ENCODE measurements at places on chromosomes 7 and 10.

GRCh38 chr7:132123773-132124172, 452.5 kb downstream of the PLXNA4 start:
- DNase-seq: no peak

- DNase-seq: no peak
These were observed 133.1 kb downstream of the SORCS3 start for GRCh38 chr10:104774234-104774633.

DNA sequence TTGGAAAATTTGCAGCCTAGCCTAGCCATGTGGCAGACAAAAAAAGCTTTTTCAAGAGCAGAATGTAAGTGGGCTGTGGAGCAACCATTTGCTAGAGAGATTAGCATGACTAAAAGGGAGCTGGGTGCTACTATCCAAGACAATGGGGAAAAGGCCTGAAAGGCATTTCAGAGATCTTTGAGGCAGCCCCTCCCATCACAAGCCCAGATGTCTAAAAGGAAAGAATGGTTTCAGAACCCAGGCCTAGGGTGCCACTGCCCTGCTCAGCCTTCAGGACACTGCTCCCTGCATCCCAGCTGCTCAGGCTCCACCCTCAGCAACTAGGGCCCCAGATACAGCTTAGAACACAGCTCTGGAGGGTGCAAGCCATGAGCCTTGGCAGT, 24.7 kb downstream of the PNLIPRP3 start:
- DNase-seq: no peak

- DNase-seq: no peak
These were observed 37.5 kb downstream of the PWWP2B start for GRCh38 chr10:132434405-132435005.

DNA sequence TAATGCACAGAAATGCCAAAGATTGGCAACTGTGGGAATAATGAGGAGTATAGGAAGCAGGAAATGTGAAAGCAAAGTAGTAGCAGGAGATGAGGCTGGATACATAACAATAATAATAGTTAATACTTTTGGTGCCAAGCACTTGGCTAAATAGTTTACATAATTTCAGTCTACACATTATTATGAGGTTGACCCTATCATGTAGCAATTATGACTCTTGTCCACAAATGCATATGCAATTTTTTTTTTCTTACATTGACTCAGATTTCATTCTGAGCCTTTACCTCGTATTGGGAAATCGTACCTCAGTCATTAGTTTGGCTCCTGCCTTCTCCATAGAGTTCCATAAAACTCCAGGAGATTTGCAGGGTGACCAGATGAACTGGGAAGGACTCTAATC, 219.9 kb downstream of the SUGCT start:
- no peak for DNase-seq

- DNase-seq: no peak
These were observed 38.1 kb upstream of the SEPTIN7 start for GRCh38 chr7:35762781-35763180.

DNA sequence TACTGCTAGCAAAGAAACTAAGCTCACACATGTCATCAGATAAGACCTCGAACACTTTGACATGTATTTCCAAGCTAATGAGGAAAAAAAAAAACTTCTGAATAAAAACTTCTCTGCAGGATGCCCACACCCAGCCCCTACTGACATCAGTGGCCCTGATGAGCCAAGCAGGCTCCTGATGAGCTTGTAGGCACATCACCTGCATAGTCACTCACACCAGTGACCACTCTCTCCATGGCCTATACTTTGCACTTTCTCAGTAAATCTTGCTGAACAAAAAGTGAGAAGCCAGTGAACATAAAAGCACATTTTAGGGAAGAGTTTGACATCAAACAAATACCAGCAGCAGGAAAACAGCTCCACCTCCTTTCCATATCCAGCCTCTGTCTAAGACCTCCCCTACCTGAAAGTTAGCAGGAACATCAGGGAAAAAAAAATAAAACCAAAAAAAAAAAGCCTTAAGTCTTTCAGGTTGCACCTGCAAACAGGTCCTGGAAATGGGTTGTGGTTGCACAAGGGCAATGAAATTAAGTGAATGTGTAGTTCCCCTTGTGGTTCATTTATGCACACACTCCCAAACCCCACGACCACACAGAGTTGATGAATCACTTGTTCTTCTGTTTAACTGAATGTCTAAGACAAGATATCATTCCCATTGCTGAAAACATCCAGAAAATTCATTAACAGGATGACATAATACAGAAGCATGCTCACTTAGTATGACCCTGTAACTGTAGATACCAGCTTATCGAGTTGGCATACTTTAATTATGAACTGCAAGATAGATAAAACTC, 205.2 kb upstream of the PDE1C start:
- DNase-seq: no peak

DNA sequence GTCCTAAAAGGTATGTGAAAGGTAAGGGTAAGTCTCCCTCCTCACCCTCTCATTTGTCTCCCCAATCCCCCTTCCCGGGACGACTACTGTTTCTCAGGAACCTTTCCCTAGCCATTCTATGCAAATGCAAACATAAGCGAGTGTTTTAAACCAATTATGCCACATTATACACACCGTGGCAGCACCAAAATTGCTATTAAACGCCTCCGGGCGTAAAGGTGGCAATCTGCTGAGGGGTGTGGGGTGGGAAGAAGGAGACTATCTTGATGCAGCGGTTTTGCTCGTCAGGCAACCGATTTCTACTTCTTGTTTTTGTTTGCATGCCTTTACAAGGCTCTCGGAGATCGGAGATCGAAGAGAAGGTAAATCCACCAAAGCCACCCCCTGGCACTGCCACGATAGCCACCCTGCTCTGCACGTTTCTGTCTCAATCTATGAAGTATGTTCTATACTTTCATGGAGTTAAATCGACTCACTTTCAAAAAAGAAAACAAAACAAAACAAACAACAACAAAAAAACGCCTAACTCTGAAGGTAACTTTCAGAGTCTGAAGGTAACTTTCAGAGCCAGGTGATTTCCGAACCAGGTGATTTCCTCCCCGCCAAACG, 46.0 kb upstream of the CDK1 start:
- DNase-seq: no peak

GRCh38 chr10:20006169-20006870, 190.1 kb downstream of the PLXDC2 start:
- no peak for DNase-seq

- DNase-seq: no peak
These were observed 592.4 kb upstream of the IGFBP3 start for GRCh38 chr7:46513447-46513848.

GRCh38 chr7:37216156-37216852, 232.4 kb downstream of the ELMO1 start:
- DNase-seq: no peak

DNA sequence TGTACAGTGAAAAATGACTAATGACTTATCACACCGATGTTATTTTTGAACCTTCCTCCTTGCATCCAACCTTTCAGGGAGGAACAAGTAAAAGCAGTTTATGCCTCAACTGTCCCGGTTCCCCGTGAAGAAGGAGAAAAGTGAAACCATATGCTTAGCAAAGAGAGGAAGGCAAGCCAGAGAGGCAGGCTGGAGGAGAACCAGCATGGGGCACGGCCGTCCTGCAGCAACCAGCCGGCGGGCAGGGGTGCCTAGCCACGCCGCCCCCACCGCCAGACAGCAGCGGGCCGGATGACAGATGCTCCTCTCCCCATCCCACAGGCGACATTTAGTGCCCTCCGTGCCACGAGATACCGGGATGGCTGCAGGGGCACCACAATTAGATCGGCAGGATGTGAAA, 421.4 kb upstream of the MGMT start:
- DNase-seq: no peak

- no peak for DNase-seq
These were observed 347.2 kb upstream of the MKI67 start for GRCh38 chr10:128473396-128473795.

DNA sequence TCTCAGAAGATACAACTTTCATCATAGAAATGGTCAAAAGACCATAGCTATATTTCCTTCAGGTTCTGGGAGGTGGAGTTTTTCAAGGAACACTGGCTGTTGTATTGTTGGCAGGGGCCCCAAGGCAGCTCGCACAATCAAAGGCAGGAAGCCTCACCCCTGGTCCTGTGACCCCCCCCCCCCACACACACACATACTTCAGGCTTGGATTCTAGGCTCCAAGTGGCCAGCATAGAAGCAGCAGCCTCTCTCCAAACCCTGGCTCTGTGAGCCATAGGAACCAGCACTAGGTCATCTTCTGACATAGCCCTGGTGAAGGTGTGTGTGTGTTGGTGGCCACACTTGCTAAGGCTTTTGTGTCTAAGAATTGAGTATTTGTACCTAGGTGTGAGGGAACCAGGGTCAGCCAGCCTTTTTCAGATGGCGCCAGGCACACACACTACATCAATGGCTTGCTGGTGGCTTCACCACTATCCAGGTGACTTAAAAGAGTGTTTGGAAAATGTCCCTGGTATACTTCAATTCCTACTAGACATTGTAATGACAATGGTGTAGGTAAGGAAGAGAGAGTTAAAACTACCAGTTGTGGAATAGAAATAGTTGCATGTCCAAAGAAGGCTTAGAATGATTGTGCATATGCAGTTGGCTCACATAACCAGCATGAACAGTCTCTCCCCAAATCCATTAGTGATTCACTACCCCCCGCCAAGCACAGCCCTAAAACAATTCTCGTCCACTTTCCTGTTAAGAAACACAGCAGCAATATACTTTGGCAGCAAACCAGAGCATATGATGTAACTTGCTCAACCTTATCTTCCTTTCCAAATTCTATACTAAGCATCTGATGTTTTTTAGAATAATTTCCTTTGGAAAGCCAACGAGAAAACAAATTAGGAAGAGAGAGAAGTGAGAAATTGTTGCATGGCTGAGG, 91.3 kb downstream of the AVL9 start:
- peak; percentile 56 for DNase-seq

DNA sequence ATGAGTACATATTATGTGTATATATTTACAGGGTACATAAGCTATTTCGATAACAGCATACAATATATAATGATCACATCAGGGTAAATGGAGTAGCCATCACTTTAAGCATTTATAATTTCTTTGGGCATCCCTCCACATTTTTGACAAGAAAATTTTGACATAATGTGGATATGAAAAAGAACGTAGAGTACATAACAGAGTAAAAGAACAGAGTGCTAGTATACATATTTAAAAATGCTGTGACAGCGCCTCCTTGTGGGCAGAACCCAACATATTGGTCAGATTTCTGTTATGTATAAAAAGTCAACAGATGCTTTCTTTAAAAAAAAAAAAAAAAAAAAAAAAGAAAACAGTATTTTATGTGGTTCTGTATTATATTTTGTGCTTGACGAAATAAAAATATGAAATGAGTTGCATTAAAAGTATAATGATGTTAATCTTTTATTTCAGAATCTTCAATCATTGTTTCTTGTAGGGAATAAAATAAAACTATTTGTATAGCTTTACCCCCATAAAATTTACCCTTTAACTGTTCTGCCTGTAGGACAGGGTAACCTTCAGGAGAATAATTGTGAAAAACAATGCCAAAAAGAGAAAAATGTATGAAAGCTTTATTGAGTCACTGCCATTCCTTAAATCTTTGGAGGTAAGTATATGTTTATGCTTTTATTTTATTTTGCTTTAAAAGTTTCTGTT, 18.3 kb upstream of the HBP1 start:
- peak; percentile 94 for DNase-seq

GRCh38 chr10:132298038-132298881, 9.5 kb downstream of the STK32C start:
- peak; percentile 84 for DNase-seq

- no peak for DNase-seq
These were observed 50.6 kb upstream of the DPYSL4 start for GRCh38 chr10:132136097-132136521.

DNA sequence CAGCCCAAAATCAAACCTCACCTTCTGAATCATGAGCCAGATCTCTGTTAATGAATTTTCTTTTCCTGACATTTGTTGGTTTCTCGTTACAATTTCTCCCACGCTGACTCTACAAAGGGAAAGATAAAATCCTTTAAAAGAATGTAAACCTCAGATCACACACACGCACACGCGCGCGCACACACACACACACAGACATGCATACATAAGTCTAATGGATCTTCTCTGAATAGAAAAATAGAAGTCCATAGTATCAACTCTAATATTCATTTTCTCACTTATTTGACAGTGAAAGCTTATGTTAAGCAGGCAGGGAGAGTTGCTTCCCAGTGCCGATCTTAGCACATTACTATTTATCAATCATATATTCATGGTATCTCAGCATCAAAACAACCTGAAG, 1.4 kb downstream of the ETV1 start:
- DNase-seq: peak; percentile 67

DNA sequence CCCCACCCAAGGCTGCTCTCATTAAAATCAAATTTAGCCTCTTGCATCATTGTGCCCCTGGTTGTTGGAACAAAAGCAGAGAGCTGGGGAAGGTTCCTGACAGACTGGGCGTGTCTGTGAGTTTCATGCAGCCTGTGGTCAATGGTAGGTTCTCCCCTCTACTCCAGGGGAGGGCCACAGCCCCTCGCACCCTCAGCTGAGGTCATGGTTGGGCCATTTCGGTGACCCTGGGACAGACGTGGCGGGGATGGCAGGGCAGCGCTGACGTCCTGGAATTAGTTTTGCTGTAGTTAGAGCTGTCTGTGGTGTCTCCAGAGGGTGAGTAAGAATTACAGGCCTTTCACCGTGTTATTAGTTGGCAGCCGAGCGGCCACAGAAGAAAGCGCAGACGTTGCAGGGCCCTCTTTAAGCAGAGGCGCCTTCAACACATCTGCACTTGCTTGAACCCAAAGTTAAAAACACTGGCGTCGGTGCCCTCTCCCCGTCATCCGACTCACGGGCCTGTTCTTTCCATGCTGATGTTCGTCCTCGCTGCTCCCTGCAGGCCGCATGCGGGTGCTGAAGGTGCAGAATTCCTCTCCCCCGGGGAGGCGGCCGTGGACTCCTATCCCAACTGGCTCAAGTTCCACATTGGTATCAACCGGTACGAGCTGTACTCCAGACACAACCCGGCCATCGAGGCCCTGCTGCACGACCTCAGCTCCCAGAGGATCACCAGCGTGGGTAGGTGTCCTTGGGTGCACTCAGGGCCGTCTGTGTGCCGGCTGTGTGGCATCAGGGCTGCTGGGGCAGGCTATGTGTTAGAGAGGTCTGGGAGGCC, 2.8 kb downstream of the FAM20C start:
- no peak for DNase-seq

- DNase-seq: no peak
These were observed 98.4 kb downstream of the LYZL1 start for GRCh38 chr10:29387269-29387668.

DNA sequence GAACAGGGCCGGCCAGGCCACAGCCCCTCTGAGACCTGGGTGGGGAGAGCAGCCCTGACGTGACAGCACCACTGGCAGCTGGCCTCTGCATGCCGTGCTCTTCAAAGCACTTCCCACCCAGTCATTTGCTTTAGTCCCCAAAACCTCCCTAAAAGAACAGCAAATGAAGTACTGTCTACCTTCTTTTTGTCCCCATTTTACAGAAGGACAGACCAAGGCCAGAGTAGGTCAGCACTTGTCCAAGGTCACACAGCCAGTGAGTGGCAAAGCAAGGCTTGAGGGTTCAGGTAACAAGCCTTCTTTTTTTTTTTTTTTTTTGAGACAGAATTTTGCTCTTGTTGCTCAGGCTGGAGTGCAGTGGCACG, 15.1 kb downstream of the ATP6V1F start:
- DNase-seq: no peak

DNA sequence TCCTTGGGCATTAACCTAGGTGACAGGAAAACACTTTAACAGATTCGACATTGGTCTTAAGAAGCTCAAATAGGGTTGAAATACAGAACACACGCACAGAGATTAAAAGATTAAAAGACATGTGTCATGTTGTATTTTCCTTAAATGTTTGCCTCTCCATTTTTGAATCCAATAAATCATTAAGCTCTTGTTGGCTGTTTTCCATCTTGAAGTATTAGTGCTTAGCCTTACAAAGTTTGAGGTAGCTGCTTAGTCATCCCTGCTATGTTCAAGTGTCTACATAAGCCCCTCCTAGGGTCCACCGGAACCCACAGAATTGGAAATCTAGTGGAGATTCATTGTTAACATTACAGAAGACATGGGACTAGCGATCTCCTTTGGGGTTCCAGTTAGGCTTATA, 12.7 kb upstream of the GJD4 start:
- no peak for DNase-seq
